ENCODE measurements at places on chromosomes 3 and 15. TPM values are rescaled to one million over a fixed set of nuclear protein-coding genes. Genes with fewer than 3 reads are reported as not detected.

GRCh38 chr15:58704155-58704865, 45.2 kb downstream of the ADAM10 start:
- no peaks in the 10 kb centered on the region for H3K27me3 ChIP-seq
- peaks cover 8% of the 10 kb centered on the region for H3K36me3 ChIP-seq
- H3K4me3 ChIP-seq, result no peak overlapping the region
- H3K27ac ChIP-seq, result 0 out of 2 replicates have a peak overlapping the region, but pooled peaks have one; percentile 37

- no peak overlapping the region for H3K4me3 ChIP-seq
- H3K27ac ChIP-seq, result no peak overlapping the region
- H3K36me3 ChIP-seq, result peaks cover 18% of the 10 kb centered on the region
Measured at GRCh38 chr3:16191591-16191990, 17.1 kb downstream of the GALNT15 start.

- no peaks in the 10 kb centered on the region for H3K36me3 ChIP-seq
- H3K27ac ChIP-seq, result no peak overlapping the region
- DNase-seq, result no peak
- no peak overlapping the region for H3K4me3 ChIP-seq
- peaks cover 1% of the 10 kb centered on the region for H3K4me1 ChIP-seq
- peaks cover 45% of the 10 kb centered on the region for H3K27me3 ChIP-seq
Measured at GRCh38 chr3:134797741-134798451, 2.8 kb downstream of the EPHB1 start.

GRCh38 chr3:185172086-185173049, 19.5 kb upstream of the C3orf70 start:
- DNase-seq, result no peak
- no peaks in the 10 kb centered on the region for H3K36me3 ChIP-seq
- no peak overlapping the region for H3K27ac ChIP-seq
- H3K27me3 ChIP-seq, result no peaks in the 10 kb centered on the region

DNA sequence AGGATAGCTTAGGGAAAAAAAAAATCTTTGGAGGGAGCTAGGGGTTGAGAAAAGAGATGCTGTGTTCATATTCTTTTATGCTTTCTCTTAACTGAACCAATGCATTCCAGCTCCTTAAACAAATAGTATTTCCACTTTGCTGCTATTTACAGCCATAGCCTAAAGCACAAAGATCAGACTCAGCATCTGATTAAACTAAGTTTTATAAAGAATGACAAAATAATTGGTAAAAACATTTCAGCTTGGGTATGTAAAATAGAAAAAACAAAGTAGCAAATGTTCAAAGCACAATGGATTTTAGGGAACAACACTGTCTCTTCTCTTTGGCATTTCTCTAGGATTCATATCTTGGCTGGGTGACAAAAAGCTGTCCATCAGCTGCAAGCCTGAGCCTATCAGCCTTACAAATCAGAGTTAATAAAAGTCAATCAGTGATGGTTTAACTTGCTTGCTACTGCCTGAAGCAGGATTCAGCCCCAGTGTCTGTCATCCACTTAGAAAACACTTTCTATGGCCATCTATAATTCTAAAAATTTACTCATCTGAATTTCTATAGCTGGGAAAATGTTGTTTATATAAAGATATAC, 232.1 kb upstream of the CDIN1 start:
- H3K4me1 ChIP-seq, result no peaks in the 10 kb centered on the region
- no peak overlapping the region for H3K27ac ChIP-seq
- no peak for DNase-seq

TLR9 gene
- total RNA-seq, result not detected

- no peaks in the 10 kb centered on the region for H3K36me3 ChIP-seq
- DNase-seq, result peak; percentile 48
- no peak overlapping the region for H3K27ac ChIP-seq
Measured at GRCh38 chr15:28021281-28022039, 77.7 kb downstream of the OCA2 start.

ZDHHC23 gene
- total RNA-seq, result 0.90 TPM

DNA sequence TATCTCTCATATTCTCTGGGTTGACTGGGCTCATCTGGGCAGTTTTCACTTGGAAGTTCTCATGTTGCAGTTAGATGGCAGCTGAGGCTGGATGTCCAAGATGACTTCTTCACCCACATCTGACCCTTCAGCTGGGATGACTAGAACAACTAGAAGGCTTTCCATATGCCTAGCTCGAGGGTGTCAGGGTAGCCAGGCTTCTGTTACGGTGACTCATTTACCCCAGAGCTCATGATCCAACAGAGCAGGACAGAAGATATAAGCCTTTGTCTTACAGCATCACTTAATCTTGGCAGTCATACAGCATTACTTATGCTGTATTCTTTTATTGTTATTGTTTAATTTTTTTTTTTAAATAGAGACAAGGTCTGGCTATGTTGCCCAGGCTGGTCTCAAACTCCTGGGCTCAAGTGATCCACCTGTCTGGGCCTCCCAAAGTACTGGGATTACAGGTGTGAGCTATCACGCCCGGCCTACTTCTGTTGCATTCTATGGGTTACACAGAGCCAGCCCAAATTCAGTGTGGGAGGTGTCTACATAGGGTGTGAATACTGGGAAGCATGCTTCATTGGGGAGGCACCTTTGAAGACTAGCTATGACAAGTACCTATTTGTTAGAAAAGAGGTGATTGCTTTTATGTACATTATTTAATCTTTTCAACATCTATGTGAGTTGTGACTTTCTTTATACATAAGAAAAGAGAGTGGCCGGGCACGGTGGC, 10.7 kb downstream of the HMCES start:
- no peak overlapping the region for H3K4me3 ChIP-seq
- peak; percentile 86 for DNase-seq
- no peaks in the 10 kb centered on the region for H3K4me1 ChIP-seq
- H3K36me3 ChIP-seq, result peaks cover 12% of the 10 kb centered on the region
- no peaks in the 10 kb centered on the region for H3K27me3 ChIP-seq

DNA sequence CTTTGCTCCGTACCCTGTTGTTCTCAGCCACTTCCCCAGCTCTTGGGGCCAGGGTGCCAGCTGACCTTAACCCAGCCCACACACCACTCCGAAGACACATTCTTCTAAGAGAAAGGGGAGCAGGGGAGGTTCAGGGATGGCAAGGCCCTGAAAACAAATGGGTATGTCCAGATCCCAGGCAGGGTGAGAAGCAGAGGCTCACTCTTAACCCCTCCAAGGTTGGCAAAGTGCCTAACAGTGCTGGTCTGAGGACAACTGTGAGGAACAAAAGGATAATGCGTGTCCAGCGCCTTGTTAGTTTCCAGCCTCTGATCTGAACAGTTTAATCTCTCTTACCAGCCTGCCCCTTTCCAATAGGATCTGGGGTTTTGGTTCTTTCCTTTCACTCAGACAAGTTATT, 1.5 kb downstream of the TMEM44 start:
- H3K4me3 ChIP-seq, result no peak overlapping the region
- H3K27me3 ChIP-seq, result no peaks in the 10 kb centered on the region
- no peak overlapping the region for H3K27ac ChIP-seq
- no peak for DNase-seq
- peaks cover 26% of the 10 kb centered on the region for H3K36me3 ChIP-seq
- H3K4me1 ChIP-seq, result peaks cover 3% of the 10 kb centered on the region

DNA sequence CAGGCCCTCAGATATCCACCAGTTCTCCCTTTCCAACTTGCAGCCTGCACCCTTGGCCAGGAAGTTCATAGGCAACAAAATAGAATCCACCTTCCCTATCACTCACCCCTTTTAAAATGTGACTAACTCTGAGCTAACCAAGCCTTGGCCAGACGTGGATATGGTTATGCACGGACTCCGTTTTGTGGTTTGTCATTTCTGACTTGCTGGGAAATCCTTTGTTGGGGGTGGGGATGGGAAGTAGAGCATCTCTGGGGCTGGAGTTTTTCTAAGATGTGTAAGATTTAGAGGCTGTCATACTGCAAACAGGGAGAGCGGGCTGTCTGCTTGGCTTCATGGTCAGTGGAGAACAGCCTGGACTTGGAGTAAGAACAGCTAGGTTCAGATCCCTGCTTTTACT, 62.6 kb downstream of the SMAD3 start:
- no peak overlapping the region for H3K4me3 ChIP-seq
- DNase-seq, result peak; percentile 99
- H3K4me1 ChIP-seq, result peaks cover 70% of the 10 kb centered on the region

DNA sequence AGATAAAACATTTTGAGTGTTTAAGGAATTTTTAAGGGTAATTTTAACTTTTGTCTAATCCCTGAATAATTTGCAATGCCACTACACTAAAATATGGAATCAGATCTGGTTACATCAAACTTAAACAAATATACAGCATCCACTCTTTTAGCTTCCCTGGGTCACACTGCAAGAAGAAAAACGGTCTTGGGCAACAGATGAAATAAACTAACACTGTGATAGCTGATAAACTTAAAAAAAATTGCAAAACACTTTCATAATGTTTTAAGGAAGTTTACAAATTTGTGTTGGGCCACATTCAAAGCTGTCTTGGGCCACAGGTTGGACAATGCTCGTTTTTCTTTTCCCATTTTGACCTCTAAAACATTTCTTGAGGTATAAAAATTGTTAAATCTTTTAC, 34.3 kb downstream of the CCDC66 start:
- peaks cover 10% of the 10 kb centered on the region for H3K4me1 ChIP-seq
- H3K36me3 ChIP-seq, result peaks cover 2% of the 10 kb centered on the region
- no peak overlapping the region for H3K4me3 ChIP-seq
- H3K27me3 ChIP-seq, result no peaks in the 10 kb centered on the region
- peak; percentile 40 for DNase-seq
- H3K27ac ChIP-seq, result no peak overlapping the region

GOLGA8G gene
- not detected for total RNA-seq

GRCh38 chr3:138394686-138395085, 39.7 kb upstream of the ESYT3 start:
- DNase-seq, result no peak
- no peak overlapping the region for H3K4me3 ChIP-seq
- peaks cover 6% of the 10 kb centered on the region for H3K4me1 ChIP-seq
- H3K27me3 ChIP-seq, result no peaks in the 10 kb centered on the region
- peaks cover 9% of the 10 kb centered on the region for H3K36me3 ChIP-seq
- H3K27ac ChIP-seq, result no peak overlapping the region

CCR5 gene
- not detected for total RNA-seq

- H3K27ac ChIP-seq, result no peak overlapping the region
- DNase-seq, result no peak
- no peaks in the 10 kb centered on the region for H3K4me1 ChIP-seq
- no peak overlapping the region for H3K4me3 ChIP-seq
Measured at GRCh38 chr3:44252332-44252959, 10.8 kb downstream of the TOPAZ1 start.

- H3K27me3 ChIP-seq, result no peaks in the 10 kb centered on the region
- H3K4me3 ChIP-seq, result no peak overlapping the region
- no peak for DNase-seq
- H3K36me3 ChIP-seq, result peaks cover 3% of the 10 kb centered on the region
- no peaks in the 10 kb centered on the region for H3K4me1 ChIP-seq
- no peak overlapping the region for H3K27ac ChIP-seq
Measured at GRCh38 chr15:51766341-51766740, 14.9 kb downstream of the TMOD2 start.

GRCh38 chr15:61137105-61137792, 91.9 kb downstream of the RORA start:
- H3K27me3 ChIP-seq, result peaks cover 7% of the 10 kb centered on the region
- H3K4me1 ChIP-seq, result no peaks in the 10 kb centered on the region
- no peak for DNase-seq

DUOXA2 gene
- total RNA-seq, result not detected

DNA sequence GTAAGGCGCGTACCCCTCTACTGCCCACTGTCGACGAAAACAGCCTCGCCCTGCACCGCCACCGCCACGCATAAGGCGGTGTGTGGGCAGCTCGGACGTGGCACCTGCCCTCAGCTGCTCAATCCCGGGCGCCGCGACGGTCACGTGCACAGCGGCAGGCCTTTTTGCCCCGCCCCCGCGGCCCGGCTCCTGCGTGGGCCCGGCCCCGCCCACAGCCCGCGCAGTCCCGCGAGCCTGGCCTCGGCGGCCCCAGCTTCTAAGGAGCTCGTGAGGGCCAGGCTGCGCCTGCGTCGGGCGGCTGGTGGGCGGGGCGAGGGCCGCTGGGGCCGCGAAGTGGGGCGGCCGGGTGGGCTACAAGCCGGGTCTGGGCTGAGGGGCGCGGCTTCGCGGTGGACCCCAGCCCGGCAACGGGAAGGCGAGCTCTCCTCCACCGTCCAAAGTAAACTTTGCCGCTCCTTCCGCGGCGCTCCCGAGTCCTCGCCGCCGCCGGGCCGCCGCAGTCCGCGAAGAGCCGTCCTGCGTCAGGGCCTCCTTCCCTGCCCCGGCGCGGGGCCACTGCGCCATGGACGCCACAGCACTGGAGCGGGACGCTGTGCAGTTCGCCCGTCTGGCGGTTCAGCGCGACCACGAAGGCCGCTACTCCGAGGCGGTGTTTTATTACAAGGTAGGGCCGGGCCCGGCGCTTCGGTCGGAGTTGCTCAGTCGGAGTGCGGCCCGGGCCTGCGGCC, at the start of gene CAPN7:
TSS of gene CAPN7 (plus strand) at position 313 of the 728 bp plus-strand sequence. CDS start at position 563, 250 bp downstream.
- H3K4me3 ChIP-seq, result peak within 1 kb of the TSS; percentile 92
- H3K27ac ChIP-seq, result peak within 1 kb of the TSS; percentile 84
- H3K4me1 ChIP-seq, result no peaks in the 10 kb centered on the region
- peaks cover 2% of the 10 kb centered on the region for H3K36me3 ChIP-seq
- peak; percentile 91 for DNase-seq

EOGT gene
- 35.6 TPM for total RNA-seq

DNA sequence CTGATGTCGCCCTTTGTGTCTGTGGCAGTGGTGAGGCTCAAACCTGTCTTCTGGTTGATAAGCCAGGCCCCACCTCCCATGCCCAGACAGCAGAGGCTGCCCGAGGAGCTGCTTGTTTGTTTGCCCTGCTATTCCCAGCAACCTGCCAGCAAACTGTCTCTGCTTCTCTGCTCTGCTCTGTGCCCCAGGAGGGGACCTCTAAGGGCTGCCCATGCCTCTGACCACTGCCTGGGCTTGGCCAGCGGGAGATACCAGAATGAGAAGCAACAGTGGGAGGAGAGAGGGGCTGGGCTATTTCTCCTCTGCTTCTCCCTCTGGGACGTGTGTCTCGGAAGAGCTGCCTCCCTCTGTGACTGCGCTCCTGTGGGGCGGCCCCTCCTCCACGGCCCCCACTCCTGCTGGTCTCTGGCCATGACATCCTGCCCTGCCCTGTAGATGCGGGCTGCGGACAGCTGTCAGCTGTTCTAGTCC, 213.1 kb downstream of the RPLP1 start:
- H3K27me3 ChIP-seq, result peaks cover 80% of the 10 kb centered on the region
- no peaks in the 10 kb centered on the region for H3K4me1 ChIP-seq
- no peaks in the 10 kb centered on the region for H3K36me3 ChIP-seq
- H3K4me3 ChIP-seq, result no peak overlapping the region

SMCO1 gene
- total RNA-seq, result not detected

GRCh38 chr3:187069857-187070516, 69.3 kb downstream of the RPL39L start:
- peak; percentile 23 for DNase-seq
- H3K36me3 ChIP-seq, result no peaks in the 10 kb centered on the region
- no peaks in the 10 kb centered on the region for H3K4me1 ChIP-seq

GRCh38 chr3:98215051-98215450, 48.6 kb downstream of the OR5H15 start:
- DNase-seq, result no peak
- H3K4me1 ChIP-seq, result no peaks in the 10 kb centered on the region
- no peaks in the 10 kb centered on the region for H3K27me3 ChIP-seq
- no peak overlapping the region for H3K27ac ChIP-seq

ANKUB1 gene
- total RNA-seq, result not detected

GRCh38 chr15:74977599-74977998, 17.8 kb upstream of the SCAMP5 start:
- no peak overlapping the region for H3K4me3 ChIP-seq
- DNase-seq, result no peak
- H3K4me1 ChIP-seq, result peaks cover 2% of the 10 kb centered on the region
- H3K36me3 ChIP-seq, result no peaks in the 10 kb centered on the region
- peaks cover 11% of the 10 kb centered on the region for H3K27me3 ChIP-seq

GYG1 gene
- total RNA-seq, result 90.3 TPM

- no peak overlapping the region for H3K4me3 ChIP-seq
- no peak overlapping the region for H3K27ac ChIP-seq
- no peaks in the 10 kb centered on the region for H3K36me3 ChIP-seq
- H3K4me1 ChIP-seq, result peaks cover 24% of the 10 kb centered on the region
- no peaks in the 10 kb centered on the region for H3K27me3 ChIP-seq
- DNase-seq, result no peak
Measured at GRCh38 chr3:37941608-37942508, 48.7 kb upstream of the VILL start.

TGM5 gene
- not detected for total RNA-seq

SIDT1 gene
- not detected for total RNA-seq

Measured in IMR-90 (cell line).